ENCODE measurements at places on chromosomes 7 and 10. TPM values are rescaled to one million over a fixed set of nuclear protein-coding genes. Genes with fewer than 3 reads are reported as not detected.
A peak's percentile ranks its signal among the peaks of the same experiment; 100 is the strongest.

CYP3A7 gene
- total RNA-seq, result not detected

DNA sequence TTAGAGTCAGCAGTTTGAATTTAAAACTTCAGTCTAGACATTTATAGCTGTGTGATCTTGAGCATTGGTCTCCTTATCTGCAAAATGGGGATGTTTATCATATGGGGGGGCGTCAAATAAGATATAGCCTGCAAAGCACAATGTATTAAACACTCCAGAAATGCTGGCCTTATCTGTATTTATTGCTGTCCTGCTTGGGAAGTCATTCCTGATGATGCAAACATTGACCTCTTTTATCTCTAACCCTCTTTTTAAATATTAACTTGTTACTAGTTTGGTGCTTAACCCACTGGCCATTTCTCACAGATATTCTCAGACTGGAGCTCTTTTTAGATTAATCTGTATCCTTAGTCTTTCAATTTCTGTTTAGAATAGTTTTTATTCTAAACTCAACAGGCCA lies 13.2 kb downstream of the MRPS33 start:
- H3K27ac ChIP-seq, result no peak overlapping the region
- no peaks in the 10 kb centered on the region for H3K27me3 ChIP-seq
- no peak for DNase-seq
- H3K4me1 ChIP-seq, result peaks cover 3% of the 10 kb centered on the region
- H3K4me3 ChIP-seq, result no peak overlapping the region

- no peaks in the 10 kb centered on the region for H3K36me3 ChIP-seq
- no peak for DNase-seq
- H3K4me1 ChIP-seq, result peaks cover 23% of the 10 kb centered on the region
- no peaks in the 10 kb centered on the region for H3K27me3 ChIP-seq
- H3K27ac ChIP-seq, result peak overlapping the region; percentile 45
Observed at GRCh38 chr7:47540387-47541350, 41.2 kb downstream of the TNS3 start.

DNA sequence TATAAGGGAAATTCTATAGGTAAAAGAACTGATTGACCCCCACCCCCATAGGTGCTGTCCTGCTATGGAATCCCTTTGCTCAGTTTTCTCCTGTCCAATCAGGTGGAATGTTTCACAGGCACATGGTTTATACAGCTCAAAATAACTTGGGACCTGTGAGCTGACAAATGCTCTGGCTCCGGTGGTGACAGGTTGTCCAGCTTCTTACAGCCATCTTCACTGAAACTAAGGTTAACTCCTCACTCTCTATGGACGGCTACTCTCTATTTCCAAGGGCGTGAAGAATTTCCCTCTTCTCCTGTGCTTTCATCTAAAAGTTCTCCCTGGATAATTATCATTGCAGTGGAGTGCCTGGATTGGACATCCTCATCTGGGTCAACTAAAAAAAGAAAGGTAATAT lies at the start of gene MYPN:
TSS of gene MYPN (plus strand) at position 158 of the 400 bp plus-strand sequence. CDS start 11,951 bp downstream, outside the sequence.
- no peaks in the 10 kb centered on the region for H3K36me3 ChIP-seq
- H3K4me1 ChIP-seq, result no peaks in the 10 kb centered on the region
- no peak within 1 kb of the TSS for H3K4me3 ChIP-seq
- H3K27me3 ChIP-seq, result no peaks in the 10 kb centered on the region

DNA sequence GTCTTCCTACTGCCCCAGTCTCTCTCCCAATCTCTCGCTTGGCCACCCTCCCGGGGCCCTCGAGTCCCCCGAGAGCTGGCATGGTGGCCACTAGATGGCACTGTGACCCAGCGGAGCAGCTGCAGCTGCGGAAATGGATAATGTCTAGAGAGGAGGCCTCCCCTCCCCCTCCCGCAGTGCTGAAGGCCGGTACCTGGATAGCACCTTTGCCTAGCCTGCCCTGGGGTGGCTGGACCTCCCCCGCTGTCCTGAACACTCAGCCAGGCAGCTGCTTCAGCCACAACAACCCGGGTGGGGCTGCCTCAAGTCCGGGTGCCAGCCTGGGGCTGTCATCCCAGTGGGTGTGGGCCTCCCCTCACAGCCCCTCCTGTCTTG lies 65.2 kb downstream of the GOLGA7B start:
- H3K4me3 ChIP-seq, result no peak overlapping the region
- H3K36me3 ChIP-seq, result no peaks in the 10 kb centered on the region
- H3K27ac ChIP-seq, result no peak overlapping the region
